Naive B cell (primary cell): ENCODE measurements at places on chromosomes 11 and 22.
A peak's percentile ranks its signal among the peaks of the same experiment; 100 is the strongest.

GRCh38 chr22:24975813-24976341 lies 23.4 kb downstream of the KIAA1671 start:
- no peak for DNase-seq

DNA sequence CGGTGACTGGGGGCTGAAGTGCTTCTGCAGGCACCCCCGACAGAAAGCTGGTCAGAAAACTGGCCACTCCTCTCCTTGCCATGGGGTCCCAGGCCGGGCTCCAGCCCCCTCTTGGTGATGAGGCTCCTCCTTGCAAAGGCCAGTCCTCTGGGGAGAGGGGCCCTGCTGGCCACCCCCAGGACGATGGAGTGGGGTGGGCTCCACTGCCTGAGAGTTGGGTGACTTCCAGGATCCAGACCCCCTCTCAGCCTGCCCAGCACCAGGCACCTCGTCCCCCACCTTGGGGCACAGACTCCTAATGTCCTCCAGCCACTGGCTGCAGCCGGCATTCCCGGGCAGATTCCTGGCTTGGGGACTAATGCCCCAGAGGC lies 441 bp upstream of the RPS6KA4 start:
- no peak for DNase-seq

GRCh38 chr11:100232006-100232405 lies 455.1 kb upstream of the ARHGAP42 start:
- DNase-seq: no peak

GRCh38 chr22:50105208-50106100 lies 15.6 kb downstream of the MOV10L1 start:
- DNase-seq: peak; percentile 11

DNA sequence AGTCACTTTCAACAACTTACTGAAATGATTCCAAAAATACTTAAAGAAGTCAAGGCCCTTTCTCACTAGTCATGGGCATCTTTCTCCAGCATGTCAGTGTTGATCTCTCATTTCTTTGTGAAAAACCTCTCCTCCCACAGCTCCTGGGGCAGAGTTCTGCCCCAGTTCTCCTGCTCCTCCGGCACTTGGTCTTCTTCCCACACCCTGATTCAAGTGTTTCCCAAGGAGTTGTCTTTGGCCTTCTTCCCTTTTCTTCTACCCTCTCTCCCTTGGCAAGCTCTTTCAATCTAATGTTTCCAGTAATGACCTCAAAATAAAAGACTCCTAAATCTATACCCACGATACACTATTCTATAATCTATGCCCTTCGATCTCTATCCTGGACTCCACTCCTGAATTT lies 42.1 kb upstream of the CCDC34 start:
- no peak for DNase-seq

DNA sequence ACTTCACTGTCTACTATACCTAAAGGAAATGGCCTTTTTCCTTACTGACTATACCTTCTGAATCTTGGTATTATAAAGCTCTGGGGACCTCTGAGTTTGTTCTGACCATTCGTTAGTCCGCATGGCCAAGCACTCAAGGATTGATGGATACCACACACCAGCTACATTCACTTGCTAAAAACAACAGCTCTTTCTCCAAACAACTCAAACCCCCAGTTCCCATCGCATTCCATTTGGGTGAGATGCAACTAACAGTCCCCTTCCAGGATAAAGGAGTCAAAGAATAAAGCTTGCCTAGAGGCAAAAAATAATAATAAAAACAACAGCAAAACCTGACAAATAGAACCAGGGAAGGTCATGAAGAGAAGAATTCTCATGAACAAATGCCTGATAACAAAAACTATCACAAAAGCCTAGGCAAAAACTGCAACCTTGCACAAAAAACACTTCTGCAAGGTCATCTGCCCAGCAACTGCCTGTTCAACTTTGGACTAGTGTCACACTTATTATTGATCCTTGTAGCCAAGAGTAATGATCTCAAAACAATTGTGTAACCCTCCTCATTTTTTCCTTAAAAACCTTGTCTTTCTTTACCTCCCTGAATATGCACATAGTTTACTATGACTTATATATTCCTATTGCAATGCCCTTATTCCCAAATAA lies 139.0 kb upstream of the GUCY1A2 start:
- no peak for DNase-seq

DNA sequence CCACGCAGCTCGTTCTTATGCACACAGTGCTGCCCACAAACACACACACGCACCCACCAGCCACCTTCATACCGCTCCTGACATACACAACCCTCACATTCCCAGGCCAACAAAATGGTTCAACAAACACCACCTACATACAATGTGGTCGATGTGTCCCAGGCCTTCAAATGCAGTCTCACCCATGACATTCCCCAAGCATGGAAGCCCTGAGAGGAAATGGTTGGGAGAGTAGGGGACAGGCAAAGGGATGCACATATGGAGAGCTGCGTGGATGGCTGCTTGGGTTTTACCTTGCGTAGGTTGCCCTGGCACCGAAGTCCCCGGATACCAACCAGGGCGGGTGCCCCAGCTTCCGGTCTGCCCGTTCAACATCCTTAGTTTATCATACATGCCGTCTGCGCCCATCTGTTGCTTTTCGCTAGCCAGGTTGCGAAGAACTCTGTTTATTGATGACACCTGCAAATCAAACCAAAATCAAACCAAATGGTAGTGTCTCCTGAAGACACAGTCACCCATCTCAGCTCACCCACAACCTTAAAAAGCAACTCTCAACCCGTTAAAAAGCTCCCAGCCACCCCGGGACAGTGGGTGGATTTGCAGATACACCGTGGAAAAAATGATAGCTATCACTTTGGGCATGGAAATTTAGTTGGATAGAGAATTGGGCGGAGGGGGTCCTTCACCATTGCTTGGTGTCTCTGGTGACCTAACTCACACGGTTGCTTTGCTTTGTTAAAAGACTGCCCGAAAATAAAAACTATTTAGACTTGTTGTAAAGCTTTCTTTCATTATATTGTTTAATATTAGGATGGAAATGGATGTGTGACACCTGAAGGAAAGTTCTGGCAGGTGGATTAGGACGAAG lies 10.5 kb downstream of the PAX6 start:
- no peak for DNase-seq

GRCh38 chr11:116539836-116540418 lies 232.9 kb downstream of the BUD13 start:
- DNase-seq: no peak

DNA sequence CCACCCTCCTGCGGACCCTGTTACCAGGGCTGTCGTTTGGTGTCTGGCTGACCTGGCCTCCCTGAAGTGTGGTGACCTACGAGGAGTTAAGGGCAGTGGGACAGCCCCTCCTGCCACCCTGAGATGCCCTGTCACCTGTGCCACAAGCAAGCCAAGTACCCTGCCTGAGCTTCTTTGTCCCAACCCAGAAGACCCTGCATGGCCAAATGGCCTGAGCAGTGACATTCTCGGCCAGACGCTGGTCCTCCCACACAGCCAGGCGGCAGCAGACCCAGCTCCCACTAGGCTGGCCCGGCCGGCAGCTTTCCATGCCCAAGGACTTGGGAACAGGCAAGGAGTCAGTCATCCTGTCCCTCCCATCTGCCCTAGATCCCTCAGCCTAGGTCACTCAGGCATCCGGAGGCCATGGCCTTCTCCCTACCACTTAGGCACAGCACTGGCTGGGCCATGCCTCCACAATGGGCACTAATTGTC lies 7.6 kb downstream of the ARVCF start:
- DNase-seq: no peak

GRCh38 chr22:45200860-45201511 lies 37.3 kb downstream of the NUP50 start:
- no peak for DNase-seq

DNA sequence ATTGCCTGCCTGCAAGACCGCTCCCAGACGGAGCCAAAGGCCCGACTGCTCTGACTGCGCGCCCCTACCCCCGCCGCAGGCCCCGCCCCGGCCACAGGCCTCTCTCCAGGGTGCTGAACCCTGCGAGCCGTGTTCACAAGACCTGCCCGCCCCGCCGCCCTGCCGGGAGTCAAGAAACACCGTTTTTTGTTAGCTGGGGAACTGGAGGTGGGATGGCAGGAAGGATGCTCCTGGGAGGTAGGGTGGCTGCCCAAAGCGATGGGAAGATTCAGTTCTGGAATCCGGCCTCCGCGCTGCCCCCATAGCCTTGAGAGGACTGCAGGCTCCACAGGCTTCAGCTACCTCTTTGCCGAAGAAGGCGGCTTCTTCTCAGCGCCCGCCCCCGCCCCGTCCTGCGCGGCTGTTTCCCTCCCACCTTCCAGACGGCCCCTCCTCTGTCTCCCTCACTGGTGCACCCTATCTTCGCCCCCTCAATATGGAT lies 2.7 kb upstream of the PDE2A start:
- DNase-seq: peak; percentile 51

GRCh38 chr11:69904974-69905535 lies 85.8 kb upstream of the FGF3 start:
- no peak for DNase-seq

- no peak for DNase-seq
These were observed 45.0 kb downstream of the LHFPL7 start for GRCh38 chr22:24901448-24901847.

- no peak for DNase-seq
These were observed 33.1 kb downstream of the FLRT1 start for GRCh38 chr11:64068705-64069400.

DNA sequence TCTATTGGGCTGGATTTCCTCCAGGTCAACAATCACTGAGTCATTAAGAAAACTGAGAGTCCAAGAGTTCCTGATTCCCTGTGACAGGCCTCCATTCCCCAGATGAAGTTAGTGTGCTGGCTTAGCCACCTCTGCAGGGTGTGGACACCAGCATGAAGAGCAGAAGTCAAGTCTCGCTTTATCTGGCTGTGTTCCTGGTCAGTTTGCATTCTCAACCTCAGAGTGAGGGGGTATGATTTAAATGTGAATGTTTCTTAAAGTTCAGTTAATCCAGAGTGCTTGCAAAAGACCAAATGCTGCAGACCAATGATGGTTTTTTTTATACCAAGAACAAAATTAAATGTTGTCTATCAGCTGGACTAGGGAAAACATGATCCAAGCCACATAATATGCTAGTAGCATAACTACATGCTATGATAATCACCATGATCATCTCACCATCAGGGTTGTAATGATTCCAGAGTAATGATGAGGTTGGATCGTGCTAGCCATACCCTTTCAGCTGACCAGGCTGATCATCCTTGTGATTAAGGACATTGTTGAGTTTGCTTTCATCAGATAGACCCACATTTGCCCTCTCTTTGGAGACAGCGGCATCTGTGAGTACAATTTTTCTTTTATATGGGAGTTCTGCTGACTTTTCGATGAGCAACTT lies 145.8 kb upstream of the ARHGAP20 start:
- DNase-seq: no peak

- no peak for DNase-seq
These were observed 81.2 kb downstream of the GUCY1A2 start for GRCh38 chr11:106937111-106937510.

DNA sequence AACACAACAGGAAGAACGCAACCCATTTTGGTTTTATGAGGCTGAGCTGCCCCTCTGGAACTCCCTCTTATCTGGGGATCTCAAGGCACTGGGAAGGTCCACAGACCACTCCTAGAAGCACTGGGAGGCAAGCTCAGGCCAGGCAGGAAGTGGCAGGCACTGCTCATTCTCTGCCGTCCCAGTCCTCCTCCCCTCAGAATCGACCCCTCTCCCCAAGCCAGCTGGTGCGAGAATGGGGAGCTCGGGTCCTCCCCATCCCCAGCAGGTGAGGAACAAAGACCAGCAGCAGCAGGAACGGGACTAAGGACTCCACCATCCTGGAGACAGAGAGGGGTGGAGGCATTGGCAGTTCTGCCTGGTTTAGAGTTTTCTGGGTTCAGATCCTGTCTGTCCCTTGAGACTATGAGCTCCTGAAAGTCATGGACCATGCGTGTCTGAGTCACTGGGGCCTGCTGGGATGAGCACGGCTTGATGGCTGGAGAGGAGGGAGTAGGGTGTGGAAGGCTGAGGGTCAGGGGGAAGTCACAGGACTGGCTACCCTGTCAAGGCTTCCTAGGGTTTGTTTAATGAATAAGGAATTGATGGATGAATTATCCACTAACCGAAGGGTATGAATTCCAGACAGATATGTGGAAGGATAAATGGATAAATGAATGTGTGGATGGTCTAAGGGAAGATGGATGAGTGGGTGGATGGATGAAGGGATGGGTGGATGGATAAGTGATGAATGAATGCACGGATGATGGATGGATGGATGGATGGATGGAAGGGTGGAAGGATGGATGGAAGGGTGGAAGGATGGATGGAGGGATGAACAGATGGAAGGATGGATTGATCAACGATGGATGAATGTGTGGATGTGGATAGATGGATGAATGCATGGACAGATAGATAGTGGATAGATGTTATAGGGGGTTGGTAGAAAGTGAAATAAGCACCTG lies 6.4 kb downstream of the MYEOV start:
- DNase-seq: no peak

DNA sequence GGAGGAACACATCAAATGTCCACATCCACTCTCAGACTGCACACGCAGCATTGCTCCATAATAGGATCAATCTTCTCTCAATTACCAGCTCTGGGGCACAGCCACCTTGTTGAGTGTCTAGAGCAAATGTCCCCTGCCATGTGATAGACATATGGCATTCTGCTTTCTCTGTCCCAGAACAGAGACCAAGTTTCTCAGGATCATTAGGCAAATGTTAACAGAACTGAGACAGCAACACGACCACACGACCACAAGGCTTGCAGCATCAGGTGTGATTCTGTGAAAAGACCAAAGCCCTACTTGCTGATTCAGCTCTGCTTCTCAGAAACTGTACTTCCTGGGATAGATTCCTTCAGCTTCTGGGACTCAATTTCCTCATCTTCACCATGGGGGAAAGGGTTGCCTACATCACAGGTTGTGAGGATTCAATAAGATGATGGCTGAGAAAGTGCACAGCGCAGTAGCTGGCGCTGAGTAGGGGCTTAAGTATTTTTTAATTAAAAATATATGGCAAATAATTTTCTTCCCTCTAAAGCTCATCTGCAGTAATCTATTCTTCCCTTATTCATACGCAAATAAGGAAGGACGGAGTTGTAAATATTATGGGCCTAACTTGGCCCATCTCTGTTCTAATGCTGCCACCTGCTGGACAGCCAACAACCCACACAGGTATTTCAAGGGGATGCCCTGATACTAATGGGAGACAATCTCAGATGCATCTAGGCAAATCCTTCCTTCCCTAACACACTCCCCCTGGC lies 54.3 kb upstream of the USP47 start:
- peak; percentile 50 for DNase-seq

DNA sequence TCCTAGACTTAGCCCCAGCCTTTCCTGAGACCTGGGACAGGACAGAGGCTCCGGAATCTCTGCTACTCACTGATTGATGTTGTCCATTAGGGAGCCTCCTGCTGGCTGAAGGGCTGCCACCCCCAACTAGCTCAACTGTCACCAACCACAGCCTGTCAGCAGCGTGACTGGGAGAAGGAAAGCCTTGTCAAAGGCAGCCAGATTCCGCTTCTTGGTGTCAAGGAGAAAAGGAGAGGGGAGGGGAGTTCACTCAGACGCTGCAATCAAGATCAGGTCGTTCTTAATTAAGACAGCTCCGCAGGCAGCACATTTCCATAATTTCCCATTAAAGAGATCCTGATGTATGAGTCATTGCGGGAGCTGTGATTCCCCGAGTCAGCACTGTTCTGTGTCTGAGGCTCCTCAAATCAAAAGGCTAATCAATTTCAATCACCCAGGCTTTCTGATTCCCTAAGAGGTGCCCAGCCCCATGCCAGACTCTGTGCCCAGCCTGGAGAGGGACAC lies 152.8 kb upstream of the ZBED5 start:
- DNase-seq: no peak

- DNase-seq: no peak
These were observed 511.8 kb upstream of the API5 start for GRCh38 chr11:42800041-42800440.
